ENCODE measurements at places on chromosomes 6 and 20.
A peak's percentile ranks its signal among the peaks of the same experiment; 100 is the strongest.

GRCh38 chr20:37397076-37397953 lies 51.4 kb downstream of the SRC start:
- no peak for DNase-seq

DNA sequence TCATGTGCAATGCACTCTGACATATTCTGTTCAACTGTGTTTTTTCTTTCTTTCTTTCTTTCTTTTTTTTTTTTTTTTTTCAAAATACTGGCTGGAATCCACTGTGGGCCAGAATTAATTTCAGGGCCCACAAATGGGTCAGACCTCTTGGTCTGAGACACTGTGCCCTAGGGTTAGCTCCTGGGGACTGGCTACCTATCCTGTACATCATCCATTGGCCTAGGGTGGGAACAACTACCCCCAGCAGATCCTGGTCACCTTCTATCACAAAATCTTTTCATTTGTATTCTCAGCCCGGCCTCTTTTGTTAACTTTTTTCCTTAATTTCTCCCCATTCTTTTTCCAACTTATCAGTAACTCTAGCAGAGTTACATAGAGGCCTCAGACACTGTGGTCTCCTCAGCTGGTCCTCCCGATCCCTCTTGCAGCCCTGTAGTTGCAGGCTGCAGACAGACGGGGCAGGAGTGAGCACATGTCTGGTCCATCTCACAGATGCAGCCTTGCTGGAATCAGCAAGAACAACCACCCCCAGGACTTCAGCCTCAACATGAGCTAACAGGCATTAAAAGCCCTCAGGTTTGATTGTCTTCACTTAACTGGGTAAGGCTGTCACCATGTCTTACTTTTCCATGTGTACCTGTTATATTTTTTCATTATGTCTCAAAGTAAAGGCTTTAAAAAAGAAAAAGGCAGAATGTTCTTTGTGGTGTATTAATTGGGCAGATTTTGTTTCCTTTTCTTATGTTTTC lies 41.3 kb downstream of the TXLNB start:
- DNase-seq = peak; percentile 44

- no peak for DNase-seq
These were observed 33.1 kb downstream of the ATP9A start for GRCh38 chr20:51734876-51735720.

DNA sequence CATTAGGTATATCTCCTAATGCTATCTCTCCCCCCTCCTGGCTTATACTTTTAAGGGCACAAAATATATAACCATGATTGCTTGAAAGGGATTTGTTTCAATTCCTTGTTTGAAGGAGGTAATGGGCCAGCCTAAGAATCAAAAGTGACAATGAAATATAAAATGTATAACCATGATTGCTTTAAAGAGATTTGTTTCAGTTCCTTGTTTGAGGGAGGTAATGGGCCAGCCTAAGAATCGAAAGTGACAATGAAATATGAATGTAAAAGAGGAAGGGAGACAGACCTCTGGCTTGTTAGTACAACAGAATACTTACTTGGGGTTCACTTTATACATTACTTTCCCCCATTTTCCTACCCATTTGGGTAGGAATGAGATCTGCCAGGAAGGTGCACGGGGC lies 55.5 kb downstream of the FOXC1 start:
- no peak for DNase-seq

- no peak for DNase-seq
These were observed 86.1 kb upstream of the EYA2 start for GRCh38 chr20:46808565-46808964.

DNA sequence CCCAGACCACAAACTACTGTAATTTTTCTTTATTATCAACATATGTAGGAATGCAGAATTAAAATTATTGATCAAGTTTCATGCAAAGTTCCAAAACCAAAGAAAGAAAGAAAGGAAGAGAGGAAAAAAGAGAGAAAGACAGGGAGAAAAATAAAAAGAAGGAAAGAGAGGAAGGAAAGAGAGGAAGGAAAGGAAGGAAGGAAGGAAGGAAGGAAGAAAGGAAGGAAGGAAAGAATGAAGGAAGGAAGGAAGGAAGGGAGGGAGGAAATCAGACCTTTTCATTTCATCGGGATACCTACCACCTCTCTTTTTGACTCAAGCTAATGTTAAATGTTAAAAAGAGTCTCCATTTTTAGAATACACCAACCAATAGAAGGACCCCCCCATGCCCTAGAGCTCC lies 31.9 kb downstream of the DCDC2 start:
- DNase-seq = no peak

DNA sequence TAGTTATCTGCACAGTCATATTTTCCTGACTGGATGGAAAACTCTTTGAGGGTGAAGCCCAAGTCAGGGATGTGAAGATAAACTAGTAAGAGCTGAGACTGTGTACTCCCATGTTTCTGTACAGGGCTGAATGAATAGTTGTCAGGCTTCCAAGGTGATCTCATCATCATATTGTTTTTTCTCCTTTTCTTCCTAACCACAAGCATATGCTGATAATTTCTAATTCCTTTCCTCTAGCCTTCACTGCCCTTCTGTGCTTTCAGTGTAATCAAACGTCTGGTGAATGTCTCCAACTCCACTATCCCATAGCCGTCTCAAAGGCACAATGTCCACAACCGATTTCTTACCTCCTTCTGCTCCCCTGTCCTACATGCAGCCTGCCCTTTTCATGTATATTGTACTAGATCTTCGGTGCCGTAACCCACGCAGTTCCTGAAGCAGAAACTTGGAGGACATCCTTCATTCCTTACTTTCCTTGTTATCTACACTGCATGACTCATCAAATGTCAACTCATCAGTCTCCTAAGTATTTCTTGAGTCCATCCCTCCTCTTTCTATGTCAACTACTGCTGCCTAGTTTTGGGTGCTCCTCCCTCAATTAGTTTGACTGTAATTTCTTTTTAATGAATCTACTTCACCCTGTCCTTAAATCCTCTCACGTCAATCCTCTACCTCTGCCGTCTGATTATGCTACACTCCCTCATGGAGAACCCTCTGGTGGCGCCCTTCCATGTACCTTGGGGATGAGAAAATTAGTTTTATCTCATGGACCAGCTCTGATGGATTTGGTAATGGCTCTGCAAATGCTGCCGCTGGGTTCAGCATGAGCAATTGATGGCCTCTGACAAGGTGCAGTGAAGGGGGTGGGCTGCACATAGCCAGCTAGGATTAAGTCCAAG lies 21.9 kb downstream of the NCOA7 start:
- DNase-seq = no peak

DNA sequence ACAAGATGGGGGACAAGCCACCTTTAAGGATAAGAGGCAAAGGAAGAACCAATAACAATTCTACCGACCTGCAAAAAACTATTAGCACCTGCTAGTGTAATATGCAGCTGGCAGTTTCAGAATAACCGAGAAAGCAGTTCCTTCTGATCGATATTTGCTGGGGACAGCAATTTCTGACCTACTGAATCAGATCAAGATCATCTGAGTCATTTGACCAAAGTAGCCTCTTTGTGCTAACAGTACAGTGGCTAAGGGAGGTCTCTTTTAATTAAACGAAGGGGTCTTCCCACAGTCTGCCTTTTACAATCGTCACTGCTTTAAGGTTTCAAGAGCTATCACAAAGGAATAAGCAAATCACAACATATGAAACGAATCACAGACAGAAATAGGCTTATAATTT lies 318.9 kb downstream of the BTBD9 start:
- no peak for DNase-seq

DNA sequence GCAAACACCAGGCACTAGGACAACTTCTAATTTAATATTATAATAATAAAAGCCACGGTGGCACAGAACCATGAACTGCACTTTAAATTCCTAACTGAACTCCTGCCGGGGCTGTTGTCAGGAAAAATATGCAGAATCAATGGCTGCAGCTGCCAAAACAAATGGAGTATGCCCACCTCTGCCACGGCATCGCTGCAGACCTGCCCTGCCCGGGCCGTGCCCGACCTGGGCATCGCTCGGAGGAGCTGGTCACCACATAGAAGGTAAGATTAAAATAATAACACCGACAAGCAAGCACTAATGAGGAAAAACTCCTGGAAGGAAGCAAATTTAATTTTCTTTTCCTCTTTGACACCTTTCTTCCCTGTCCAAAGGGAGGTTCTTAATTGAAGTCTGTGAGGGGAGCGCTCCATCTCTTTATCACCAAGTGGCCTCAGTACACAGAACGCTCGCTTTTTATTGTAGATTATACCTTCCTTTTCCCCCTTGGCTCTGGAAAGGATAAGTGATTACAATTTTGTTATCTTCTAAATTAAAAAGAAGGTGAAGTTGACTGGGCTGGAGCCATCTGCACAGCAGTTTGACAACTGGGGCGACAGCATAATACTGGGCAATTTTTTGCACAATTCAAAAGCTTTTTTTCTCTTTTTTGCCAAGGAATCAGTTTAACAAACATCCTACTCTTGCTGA lies 351.3 kb downstream of the ZFAND3 start:
- no peak for DNase-seq

GRCh38 chr6:169236988-169237387 lies 16.7 kb downstream of the THBS2 start:
- no peak for DNase-seq

DNA sequence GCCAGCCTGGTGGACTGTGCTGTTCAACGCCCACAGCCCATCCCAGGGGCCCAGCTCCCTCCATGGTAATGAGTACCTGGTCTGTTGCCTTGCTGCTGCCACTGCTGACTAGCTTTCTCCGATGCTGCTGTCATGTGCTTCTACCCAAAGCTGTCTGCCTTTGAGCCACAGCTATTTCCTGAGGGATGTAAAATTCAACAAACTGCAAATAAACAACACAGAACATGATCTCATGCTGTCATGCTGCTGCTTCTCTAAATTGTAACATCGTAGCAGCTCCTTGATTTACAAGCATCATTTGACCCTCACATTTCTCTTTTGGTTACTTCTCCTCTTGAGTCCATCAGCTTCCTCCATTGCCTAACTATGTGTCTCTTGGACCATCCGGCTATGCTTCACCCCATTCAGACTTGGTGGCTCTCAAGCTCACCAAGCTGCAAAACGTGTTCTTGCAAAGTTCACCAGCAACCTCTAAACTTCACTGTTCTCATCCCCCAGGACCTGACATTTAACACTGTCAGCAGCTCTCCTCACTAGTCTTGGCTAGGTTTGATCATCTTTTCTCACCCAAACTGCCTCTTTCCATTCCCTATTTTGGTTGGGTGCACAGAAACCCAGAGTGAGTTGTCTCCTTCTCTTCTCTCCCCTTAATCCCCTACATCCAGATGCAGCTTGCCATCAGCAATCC lies 54.6 kb downstream of the FYN start:
- no peak for DNase-seq

- DNase-seq = no peak
These were observed 287.6 kb downstream of the ESR1 start for GRCh38 chr6:152094992-152095592.
